Stimulated activated CD4-positive, alpha-beta T cell treated with anti-CD3 and anti-CD28 coated beads, Interleukin-4, amount 100 ng/mL, for 1 hour (primary cell): ENCODE measurements at places on chromosomes 7 and 10.

- DNase-seq = no peak
These were observed 829.5 kb downstream of the REEP3 start for GRCh38 chr10:64350665-64351064.

- no peak for DNase-seq
These were observed 31.9 kb downstream of the NXPH1 start for GRCh38 chr7:8465338-8465737.

- DNase-seq = no peak
These were observed 325.5 kb downstream of the SFMBT2 start for GRCh38 chr10:7085147-7085912.

DNA sequence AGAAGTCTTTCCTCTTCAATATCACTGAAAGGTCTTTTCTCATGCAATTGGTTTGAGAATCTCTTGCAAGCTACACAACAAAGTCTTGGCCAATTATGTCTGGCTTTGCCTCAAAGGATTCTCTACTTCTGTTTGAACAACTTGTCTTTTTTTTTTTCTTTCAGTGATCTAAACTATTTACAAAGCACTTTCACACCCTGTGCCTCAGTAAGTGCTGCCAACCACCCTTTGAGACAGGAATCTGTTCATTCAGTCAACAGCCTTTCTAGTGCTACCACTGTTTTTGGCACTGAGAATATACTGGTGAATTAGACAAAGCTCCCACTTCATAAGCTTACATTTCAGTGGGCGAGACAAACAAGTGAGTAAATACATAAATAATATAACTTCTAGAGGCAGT is 26.9 kb upstream of the SDK1 start:
- DNase-seq = no peak

DNA sequence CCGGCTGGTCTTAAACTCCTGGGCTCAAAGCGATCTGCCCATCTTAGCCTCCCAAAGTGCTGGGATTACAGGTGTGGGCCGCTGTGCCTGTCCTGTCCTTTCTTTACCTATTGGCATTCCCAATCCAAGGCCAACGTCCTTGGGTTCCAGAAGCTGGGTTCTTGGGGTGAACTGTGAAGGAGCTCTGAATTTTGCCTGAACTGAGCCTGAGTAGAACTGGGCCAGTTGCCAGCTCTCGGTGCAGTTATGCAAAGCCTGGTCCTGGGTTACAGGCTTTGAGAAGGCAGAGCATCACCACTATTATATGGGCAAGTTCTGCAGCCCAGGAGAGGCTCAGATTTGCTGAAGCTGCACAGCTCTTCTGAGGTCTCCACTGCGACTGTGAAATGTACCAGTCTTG is 24.6 kb upstream of the SH2D4B start:
- DNase-seq = no peak

GRCh38 chr7:90836937-90837336 is 240.8 kb downstream of the CDK14 start:
- DNase-seq = no peak
